ENCODE measurements at places on chromosomes 3 and 15.

DNA sequence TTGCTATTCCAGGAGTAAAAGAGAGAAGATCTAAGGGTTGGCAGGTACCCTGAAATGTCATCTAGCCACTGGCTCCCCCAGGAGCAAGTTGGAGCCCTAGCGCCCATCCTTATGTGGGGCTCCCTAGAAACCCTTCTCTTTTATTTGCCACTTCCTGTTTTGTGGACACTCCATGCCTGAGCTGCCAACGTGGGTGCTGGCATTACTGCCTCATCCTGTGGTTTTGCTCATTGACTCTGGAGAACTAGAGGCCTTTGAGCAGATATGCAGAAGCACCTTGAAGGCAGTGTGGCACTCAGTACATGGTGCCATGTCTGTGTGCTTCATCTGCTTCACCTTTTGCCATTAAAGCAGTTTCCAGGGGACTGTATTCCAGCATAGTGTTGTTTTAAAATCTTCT is 8.1 kb downstream of the EDEM1 start:
- DNase-seq: no peak

- peak; percentile 22 for DNase-seq
These were observed 21.3 kb downstream of the CHD2 start for GRCh38 chr15:92921215-92922131.

DNA sequence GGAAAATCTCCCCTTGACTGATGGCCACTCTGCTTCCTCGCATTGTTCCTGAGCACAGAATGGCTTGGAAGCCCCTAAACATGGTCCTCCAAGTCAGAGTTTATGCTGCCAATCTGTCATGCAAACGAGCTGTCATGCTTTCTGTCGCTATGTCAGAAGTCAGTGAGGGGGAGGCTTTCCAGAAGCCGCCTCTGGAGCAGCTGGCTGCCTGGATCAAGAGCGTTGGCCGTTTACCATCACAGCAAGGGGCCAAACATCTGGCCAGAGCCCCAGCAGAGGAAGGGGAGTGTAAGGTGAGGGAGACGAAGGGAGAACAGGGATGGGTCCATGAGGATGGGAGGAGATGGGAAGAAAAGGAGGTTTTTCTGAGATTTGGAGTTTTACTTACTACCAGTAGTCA is 372.6 kb upstream of the NR2F2 start:
- no peak for DNase-seq

DNA sequence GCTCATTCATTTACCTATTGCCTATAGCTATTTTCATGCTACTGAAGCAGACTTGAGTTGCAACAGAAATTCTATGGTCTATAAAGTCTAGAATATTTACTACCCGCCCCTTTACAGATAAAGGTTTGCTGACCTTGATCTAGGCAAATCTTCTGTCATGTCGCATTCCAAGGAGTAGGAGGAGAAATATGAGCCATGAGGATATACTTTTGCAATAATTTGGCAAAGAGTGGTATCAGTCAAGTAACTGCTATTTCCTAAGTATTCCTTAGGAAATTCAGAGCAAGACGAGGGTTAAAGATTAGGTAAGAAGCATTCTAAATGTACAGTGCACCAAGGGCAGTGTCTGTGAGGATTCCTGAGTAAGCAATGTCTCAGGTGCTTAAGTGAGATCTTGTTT is 121.0 kb upstream of the NUDT16 start:
- no peak for DNase-seq
